GDM1 (cell line): ENCODE measurements at places on chromosomes 2 and 18.

DNA sequence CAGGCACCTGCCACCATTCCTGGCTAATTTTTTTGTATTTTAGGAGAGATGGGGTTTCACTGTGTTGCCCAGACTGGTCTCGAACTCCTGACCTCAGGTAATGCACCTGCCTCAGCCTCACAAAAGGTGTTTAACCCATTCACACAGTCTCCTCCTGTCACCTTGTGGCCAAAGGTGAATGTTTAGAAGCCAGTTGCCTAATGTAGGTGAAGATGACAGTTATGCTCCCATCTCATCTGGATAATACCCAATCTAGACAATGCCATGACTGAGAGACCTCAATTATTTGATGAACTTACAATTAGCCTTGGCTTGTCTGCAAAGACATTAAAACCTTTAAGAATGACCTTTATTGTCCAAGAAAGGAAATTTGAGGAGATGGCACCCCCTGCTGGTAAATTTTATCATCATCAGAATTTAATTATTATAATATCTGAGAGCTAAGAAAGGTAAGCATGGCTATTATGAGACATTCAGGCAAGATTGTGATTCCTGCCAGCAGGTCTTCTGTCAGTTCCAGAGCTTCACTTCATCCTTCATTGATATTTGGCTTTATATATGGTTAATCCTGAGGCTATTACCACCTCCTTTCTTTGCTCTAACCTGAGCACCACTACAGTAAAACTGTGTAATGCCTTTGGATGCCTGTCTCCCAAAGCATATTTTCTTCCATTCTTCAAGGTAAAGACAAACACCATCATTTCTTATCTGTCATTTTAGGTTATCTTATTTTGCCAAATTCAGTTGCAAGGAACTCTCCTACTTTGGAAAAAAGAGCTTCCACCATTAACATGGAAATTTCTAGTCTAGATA lies 117.6 kb downstream of the FAM124B start:
- DNase-seq: no peak

DNA sequence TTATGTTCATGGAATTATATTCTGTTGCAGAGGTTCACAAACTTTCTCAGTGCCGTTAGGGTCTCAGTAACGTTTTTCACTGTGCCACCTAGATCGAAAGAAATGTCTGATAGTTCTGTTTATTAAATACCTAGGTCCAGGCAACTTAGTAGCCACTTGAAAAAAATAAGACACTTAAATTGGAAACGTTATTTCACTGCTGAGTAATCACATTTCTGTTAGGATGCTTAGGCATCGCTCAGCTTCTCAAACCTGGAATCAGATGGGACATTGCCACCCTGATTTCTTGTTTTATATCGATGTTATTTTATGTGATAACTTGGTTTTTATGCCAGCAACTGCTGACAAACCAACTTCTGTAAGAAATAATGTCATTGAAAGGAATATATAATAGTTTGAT lies 36.0 kb downstream of the ACTR3 start:
- DNase-seq: no peak

GRCh38 chr18:77108001-77108692 lies 24.4 kb downstream of the MBP start:
- DNase-seq: no peak

DNA sequence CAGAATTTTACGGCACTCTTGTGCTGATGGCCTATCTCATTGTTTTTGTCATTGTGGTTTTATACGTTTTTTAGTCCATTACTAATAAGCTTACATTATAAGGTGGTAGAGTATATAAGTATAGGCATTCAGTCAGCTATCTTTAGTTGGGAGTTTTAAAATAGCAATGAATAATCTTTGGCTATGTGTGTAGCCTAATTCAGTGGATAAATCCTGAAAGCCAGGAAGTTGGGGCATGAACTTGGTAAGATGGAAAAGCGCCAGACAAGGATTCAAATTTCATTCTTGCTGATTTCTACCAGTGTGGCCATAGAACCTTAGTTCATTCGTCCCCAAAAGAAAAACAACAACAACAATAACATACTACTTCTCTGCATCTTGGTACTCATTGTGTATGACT lies 31.2 kb downstream of the EPC2 start:
- DNase-seq: no peak

DNA sequence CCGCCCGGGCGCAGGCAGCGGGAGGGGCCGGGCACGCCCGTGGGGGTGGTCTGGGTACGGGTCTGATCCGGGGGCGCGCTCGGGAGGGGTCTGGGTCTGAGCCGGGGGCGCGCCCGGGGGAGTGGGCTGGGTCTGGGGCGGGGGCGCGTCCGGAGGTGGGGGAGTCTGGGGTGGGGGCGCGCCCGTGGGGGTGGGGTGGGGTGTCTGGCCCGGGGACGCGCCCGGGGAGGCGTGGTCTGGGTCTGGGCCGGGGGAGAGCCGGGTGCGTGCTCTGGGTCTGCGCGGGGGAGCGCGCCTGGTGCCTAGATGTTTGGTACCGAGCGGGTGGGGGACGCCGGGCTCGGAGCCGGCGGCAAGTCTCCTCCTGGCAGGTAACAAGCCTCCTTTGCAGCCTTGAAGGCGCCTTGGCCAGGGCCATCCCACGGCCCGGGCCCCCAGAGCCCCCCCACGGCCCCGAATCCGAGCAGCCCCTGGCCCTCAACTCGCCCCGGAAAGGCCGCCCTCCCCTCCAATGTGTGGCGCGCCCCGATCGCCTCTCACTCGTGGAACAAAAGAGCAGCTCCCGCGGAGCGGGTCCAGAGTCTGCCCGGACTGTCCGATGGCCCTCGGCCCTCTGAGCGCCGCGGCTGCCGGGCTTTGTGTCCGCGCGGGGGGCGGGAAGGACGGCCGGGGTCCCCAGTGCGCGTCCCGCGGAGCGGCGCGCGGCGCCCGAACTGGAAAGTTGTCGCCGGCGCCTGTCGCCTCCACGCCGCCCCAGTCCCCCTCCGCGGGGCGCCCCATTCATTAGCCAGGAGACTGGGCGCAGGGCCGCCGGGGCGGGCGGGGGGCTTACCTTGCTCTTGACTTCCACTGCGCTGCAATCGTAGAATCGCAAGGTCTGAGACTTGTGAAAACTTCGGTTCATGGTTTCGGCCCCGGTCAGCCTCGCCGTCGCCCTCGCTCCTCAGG lies 595 bp downstream of the PARD6G start:
- DNase-seq: no peak
